H1 (cell line): ENCODE measurements at places on chromosomes 5 and 9.

- no peak for DNase-seq
Measured at GRCh38 chr9:130707225-130707976, 13.8 kb downstream of the EXOSC2 start.

DNA sequence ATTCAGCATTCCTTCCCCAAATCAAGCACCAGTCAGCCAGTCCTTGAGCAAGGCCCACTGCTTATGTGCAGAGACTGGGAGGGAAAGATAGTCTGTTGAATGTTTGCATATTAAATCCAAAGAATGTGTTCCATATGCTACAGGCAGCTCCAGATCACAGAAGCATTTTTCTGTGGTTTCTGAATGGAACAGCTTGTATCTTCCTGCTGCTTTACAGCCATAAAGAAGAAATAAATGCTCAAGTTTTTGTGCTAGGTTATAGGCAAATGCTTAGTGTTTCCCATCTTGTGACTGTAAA lies 310.3 kb downstream of the TRIM36 start:
- no peak for DNase-seq

DNA sequence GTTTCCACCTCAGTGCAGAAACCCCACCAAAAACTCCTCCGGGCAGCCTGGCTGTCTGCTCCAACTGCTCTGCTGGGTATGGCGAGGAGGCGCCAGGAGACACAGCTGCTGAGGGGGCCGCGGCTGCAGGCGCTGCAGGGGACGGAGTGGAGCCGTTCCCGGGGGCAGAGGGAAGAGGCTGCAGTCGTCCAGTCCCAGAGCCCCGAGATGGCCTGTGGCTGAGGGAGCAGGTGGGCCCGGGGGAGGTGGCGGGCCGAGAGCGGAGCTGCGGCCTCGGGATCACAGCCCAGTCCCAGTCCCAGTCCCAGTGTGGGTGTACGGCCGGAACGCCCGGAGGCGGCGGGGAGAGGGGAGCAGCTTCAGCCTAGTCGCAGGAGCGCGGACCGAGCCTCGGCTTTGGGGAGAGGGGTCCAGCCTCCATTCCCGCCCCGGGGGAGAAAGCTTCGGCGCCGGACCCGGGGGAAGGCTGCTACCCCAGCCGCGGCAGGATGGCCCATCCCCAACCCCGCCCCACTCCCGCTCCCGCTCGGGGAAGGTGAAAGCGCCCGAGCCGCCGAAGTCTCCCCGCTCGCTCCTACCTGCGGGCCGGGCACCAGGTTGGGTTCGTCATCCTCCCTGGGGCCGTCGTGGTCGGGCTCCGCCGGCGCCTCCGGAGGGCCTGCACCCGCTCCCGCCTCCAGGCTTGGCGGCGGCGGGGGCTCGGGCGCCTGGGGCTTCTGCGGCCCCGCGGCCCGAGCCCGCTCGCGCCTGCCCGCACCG lies 513 bp downstream of the FAM193B start:
- no peak for DNase-seq

GRCh38 chr9:125896404-125896803 lies 149.2 kb downstream of the PBX3 start:
- no peak for DNase-seq

GRCh38 chr5:174223355-174223754 lies 177.8 kb downstream of the NSG2 start:
- no peak for DNase-seq
